ENCODE measurements at places on chromosomes 1 and 21. TPM values are rescaled to one million over a fixed set of nuclear protein-coding genes. Genes with fewer than 3 reads are reported as not detected.

SH2D5 gene
- 49.0 TPM for total RNA-seq

INSRR gene
- 0.67 TPM for total RNA-seq

ADAMTS1 gene
- 20.4 TPM for total RNA-seq

SGIP1 gene
- total RNA-seq, result 158 TPM

TAS1R3 gene
- total RNA-seq, result 0.28 TPM

Data from dorsolateral prefrontal cortex (tissue), 122 donors.